ENCODE measurements at places on chromosomes 7 and 10.

GRCh38 chr10:107553470-107553869, 389.0 kb upstream of the SORCS1 start:
- DNase-seq = no peak

GRCh38 chr10:119289227-119289920, 82.0 kb downstream of the GRK5 start:
- no peak for DNase-seq

DNA sequence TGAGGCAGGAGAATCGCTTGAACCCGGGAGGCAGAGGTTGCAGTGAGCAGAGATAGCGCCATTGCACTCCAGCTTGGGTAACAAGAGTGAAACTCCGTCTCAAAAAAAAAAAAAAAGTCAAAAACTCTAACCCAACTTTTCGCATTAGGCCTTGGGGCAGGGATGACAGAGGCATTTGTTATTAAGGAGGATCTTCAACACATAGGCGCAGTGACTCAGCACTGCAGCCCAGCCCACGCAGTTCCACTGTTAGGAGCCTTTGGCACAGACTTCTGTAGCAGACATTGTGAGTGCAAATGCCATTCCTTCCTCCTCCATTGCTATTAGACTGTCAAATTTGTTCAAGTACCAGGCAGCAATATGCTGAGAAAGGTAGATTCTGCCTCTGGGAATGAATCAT, 43.1 kb upstream of the KLHL7 start:
- DNase-seq = peak; percentile 14

DNA sequence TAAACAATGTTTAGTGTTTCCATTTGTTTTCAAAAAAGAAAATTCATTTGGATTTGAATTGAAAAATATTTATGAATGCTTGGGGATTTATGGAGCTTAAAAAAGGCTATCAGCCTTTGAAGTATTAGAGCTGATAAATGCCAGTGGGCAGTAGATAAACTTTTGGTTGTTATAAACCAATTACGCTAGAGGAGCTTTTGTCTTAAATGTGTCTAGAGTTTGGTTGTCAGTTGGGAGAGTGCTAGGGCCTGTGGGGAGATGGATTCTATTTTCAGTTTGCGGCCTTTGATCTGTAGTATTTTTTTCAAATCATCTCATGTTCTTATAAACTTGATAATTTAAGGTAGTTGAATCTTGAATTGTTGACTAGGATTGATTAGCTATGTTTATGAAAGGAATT, 104.0 kb downstream of the SND1 start:
- no peak for DNase-seq

DNA sequence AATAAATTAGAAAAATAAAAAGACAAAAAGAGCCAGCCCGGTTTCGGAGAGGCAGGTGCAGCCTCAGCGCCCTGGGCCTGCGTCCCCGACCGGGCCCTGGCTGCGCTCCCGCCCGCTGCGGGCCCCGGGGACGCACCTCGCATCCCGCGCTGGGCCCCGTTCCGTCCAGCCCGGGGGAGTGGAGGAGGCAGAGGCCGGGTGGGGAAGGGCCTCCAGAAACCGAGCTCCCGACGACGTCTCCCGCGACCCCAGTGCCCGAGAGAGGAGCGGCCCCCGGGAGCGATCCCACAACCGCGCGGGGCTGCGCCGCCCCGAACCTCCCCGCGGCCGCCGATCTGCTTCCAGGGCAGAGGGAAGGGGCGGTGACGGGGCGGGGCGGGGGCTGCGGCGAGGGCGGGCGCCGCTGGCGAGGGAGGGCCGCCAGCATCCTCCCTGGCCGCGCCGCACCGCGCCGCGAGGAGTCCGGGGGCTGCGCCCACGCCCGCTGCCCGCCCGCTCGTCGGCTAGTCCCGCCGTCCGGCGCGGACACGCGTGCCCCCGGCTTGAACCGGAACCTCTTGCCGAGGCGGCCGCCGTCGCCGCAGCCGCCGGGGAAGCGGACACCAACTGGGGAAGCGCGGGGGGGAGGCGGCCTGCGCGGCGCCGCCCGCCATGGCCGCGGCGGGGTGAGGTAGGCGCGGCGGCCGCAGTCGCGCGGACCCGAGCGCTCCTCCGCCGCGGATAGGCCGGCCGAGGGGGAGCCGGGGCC, at the start of gene CCNY:
Gene CCNY, plus strand, starts transcription at position 426 of the 748 bp plus-strand sequence. CDS start 545 bp downstream, outside the sequence.
- peak; percentile 71 for DNase-seq

GRCh38 chr7:97200018-97200417, 82.5 kb downstream of the SDHAF3 start:
- DNase-seq = no peak

Measured in nucleus accumbens (tissue), 56 donors.